ENCODE measurements at places on chromosomes 6 and 20. TPM values are rescaled to one million over a fixed set of nuclear protein-coding genes. Genes with fewer than 3 reads are reported as not detected.

TBC1D7 gene
- 56.2 TPM for total RNA-seq

ZKSCAN8 gene
- total RNA-seq, result 11.9 TPM

UST gene
- total RNA-seq, result 12.1 TPM

RIN2 gene
- 10.6 TPM for total RNA-seq

SNAP91 gene
- 0.65 TPM for total RNA-seq

GRCh38 chr20:10132387-10132786, 86.2 kb upstream of the SNAP25 start:
- no peak for DNase-seq

DNA sequence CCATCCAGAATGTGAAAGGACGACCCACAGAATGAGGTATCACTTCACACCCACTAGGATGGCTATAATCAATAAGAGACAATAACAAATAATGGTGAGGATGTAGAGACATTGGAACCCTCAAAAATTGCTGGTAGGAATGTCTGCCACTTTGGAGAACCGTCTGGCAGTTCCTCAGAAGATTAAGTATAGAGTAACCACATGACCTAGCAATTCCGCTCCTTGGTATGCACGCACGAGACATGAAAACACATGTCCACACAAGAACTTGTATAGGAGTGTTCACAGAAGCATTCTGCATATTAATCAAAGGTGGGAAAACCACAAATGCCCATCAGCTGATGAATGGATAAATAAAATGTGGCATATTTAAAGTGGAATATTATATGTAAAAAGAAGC, 100.6 kb downstream of the IRF4 start:
- DNase-seq, result no peak

DNA sequence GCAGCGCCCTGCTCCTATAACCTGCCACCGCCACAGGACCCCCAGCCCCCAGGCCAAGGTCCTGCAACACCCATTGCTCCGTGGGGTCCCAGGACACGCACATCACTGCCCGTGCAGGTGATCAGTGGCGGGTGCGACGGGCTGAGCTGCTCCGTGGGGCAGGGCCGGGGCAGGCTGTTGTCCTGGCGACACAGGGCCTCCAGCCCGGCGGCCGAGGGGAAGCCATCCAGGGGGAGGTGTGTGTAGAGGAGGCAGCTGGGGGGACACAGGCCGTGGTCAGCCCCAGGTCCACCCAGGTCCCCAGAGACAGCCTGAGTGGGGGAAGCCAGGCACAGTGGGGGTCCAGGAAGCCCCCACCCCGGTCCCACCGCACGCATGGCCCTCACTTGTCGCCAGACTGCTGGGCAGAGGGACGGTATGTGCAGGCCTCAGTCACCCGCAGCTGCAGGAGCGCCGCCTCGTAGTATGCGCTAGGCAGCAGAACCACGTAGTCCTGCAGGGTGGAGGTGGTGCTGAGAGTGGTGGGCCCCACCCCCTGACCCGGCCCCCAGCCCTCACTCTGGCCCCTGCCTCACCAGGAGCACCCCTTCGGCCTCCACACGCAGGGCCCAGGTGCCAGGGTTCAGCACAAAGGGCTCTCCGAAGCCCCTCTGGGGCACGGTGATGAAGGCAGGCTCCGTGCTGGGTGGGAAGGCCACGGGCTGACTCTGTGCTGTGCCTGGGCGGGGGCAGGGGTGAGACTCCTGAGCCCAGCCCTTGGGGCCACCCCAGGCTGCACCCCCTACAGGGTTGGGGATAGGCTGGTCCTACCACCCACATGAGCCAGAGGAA, 30.4 kb downstream of the ADRM1 start:
- no peak for DNase-seq

DNA sequence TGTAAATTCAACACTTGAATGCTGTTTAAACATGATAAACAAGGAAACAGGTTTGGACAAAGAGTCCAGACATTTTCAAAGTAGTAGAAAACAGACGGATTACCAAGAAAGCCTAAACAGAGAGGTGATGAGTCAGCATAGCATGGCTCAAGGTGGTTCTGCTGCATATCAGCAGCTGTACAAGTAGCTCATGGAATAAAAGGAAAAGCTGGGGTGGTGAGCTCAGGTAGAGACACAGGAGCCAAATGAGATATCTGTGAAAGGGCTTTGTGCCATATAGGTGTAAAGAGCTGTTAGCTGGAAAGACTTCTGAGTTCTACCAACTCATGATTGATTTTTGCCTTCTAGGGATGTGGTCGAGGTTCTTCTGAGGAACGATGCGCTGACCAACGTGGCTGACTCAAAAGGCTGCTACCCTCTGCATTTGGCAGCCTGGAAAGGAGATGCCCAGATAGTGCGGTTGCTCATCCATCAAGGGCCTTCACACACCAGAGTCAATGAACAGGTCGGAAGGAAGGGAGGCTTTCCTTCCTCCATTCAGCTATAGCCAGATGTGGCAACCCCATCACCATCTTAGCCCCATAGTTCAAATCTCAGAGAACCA, 80.7 kb downstream of the ANKS1A start:
- no peak for DNase-seq

GRCh38 chr20:53403029-53403428, 190.6 kb downstream of the ZNF217 start:
- no peak for DNase-seq

DNA sequence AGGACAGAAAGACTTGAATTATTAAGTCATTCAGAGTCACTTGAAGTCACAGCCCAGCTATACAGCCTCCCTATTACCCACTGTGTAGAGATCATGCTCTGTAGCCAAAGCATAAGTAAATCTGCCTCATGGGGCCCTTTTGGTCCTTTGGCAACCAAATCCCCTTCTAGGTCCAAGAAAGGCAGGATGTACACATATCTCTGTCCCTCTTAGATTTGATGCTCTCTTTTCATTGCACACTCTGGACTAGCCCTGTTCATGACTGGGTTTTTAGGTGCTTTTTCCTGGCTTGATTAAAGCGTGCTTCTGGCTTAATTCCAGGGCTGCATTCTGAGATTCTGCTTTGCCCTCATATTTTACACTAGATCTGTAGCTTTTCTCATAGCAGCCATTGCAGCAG, 296.8 kb downstream of the TENT5A start:
- DNase-seq, result no peak

- DNase-seq, result peak; percentile 57
Observed at GRCh38 chr6:154370545-154370944, 13.9 kb upstream of the IPCEF1 start.

GRCh38 chr6:130120731-130121130, 102.0 kb downstream of the SAMD3 start:
- no peak for DNase-seq

- DNase-seq, result peak; percentile 80
Observed at GRCh38 chr6:21594416-21595281, 1.1 kb downstream of the SOX4 start.

- DNase-seq, result no peak
Observed at GRCh38 chr20:43237651-43238168, 48.0 kb upstream of the PTPRT start.

- peak; percentile 56 for DNase-seq
Observed at GRCh38 chr20:45322952-45323383, 14.9 kb upstream of the MATN4 start.
